Kasumi-1 (cell line): ENCODE measurements at places on chromosomes 4 and X.
A peak's percentile ranks its signal among the peaks of the same experiment; 100 is the strongest.

GRCh38 chr4:116073051-116073450, 959.6 kb upstream of the NDST4 start:
- no peak for DNase-seq

GRCh38 chrX:19670854-19671620, 155.7 kb upstream of the MAP3K15 start:
- no peak for DNase-seq

DNA sequence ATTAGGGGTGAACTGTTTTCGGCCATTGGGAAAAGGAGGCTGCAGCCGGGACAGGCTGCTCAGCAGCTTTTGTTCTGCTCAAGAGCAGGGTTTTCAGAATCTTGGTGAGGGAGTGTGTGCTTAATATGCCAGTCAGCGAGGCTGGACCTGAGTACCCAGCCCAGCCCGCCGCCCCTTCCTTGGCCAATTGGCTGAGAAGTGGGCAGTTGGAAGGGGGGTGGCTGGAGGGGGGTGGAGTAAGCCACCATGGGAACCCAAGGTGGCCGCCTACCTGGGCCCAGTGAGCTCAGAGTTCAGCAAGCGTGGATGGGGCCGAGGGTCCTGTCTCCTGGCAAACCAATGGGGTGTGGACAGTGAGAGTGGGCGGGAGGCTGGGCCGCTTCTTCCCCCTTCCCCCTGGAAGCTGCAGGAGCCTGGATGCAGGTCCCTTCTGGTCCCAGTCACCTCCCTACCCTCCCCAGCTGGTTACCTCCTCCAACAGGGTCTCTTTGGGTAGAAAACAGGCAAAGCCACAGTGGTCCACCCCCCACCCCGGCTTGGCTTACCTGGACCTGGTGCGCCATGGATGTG, 52.5 kb downstream of the SORCS2 start:
- DNase-seq, result no peak

GRCh38 chr4:42579903-42580302, 77.0 kb downstream of the ATP8A1 start:
- DNase-seq, result no peak

DNA sequence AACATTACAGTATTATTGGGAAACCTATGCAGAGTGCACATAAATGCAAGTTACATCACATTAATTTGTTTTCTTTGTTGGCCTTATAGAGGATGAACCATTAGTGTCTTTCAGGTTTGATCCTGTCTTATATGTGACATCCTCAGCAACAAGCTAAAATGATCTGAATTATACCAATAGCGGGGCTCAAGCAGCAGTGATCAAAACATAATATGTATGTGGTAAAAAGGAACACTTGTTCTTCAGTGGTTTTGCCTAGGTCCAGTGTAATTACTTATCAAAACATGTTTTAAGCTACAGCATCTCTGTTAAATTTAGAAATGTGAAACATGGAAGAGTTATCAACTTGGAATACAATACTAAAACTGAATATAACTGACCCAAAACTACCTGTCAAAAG, 9.1 kb downstream of the TAF9B start:
- DNase-seq, result no peak

- no peak for DNase-seq
These were observed 52.9 kb upstream of the EDA start for GRCh38 chrX:69562904-69563578.

DNA sequence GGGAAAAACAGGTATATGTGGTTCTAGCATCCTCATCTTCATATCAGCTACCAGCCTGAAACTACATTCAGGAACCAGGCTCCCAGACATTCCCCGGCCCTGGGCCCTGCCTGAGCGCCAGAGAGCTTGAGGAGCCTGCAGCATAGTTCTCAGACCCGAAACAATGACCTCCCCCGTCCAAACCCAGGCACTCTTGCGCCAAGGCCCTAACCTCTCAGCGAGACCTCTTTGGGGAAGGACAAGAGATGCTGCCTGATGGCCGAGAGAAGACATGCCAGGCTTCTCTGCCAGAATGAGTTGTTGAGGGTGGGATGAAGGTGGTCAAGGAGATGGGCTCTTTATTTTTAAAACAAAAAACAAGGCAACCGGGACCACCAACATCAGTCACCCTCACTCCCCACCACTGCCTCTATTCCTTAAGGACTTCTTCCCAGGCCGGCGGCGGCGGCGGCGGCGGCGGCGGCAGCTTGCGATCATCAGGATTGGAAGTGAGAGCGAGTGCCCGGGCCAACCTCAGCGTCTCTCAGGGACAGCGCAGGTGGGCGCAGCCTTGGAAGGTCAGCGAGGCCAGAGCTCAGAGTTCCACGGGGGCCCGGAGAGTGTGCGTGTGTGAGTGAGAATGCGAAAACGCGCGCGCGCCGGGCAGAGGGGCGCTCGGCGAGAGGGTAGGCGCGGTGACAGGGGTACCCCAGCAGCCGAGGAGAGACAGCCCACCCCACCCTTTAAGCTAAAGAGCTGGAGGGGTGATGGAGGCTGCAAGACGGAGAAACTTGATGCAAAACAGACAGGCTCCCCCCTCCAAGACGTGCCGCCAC, 601 bp downstream of the INPP4B start:
- peak; percentile 5 for DNase-seq

DNA sequence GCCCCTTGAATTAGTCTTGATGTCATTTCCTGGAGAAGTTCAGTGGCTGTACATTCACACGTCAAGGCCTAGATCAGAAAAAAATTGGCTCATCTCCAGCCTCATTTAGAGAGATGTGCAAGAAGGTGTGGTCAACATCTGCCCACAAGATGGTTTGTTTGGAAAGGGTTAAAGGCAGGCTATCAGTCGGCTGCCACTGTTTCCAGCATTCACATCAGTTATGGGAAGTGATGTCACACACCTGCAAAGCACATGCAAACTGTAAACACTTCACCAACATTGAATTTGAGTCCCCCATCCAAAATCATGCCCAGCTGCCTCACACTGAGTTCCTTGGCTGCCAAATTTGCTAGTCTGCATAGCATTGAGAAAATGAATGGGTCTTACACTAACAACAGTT, 498.3 kb upstream of the INTU start:
- DNase-seq, result no peak

DNA sequence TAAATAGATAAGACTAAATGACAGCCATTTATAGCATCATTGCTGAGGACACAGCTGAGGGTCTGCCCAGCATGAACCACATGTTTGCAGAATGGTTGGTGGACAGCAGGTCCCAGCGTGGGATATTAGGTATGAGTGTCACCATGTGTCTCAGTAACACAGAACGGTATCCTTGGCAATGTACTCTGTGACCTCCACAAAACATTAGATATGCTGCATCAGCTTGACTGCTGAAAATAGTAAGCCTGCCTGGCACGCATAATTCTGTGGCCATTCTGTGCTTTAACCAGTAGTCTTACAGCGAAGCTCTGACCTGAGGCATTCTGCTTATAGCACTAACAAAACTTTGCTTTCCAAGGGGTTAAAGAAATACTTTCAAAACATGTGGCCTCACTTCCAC, 32.0 kb downstream of the LIMCH1 start:
- no peak for DNase-seq
